ENCODE measurements at places on chromosomes 3 and 15. TPM values are rescaled to one million over a fixed set of nuclear protein-coding genes. Genes with fewer than 3 reads are reported as not detected.

DNA sequence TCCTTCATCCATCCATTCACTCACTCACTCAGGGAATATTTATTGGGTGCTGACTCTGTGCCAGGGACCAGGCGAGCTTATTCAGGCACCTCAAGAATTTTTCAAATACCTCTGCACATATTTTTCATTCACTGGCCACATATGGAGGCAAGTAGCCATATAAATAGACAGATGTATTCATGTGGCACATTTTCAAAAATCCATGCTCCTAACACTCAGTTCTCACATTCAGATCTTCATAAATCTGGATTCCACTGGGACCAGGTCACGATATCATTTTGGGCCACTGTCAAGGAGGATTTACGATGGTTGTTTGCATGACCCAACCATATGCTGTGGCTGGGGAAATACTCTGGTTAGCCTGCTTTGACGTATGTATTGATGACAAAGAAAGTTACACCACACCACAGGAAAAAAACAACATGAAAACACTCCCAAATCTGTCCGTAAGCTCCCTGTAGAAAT, 241.8 kb upstream of the LRTM1 start:
- no peak overlapping the region for H3K4me3 ChIP-seq
- no peaks in the 10 kb centered on the region for H3K4me1 ChIP-seq
- H3K27ac ChIP-seq, result no peak overlapping the region
- no peaks in the 10 kb centered on the region for H3K27me3 ChIP-seq
- no peak for DNase-seq

DNA sequence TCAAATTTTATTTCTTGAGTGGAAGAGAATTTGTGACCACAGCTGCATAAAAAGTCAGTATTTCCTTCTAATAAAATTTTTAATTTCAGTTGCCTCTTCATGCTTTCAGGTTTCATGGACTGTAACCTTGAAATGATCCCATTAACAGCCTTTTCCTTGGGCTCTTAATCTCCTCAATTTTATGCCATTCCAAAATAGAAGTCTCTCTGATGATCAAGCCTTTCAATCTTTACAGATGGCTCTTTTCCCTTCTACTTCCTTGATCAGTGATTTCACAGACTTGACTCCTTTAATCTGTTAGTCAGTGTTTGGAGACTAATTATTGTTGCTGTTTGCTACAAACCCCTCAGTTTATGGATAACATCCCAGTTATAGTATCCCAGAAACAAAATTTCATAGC, 11.9 kb downstream of the TSC22D2 start:
- no peak for DNase-seq
- no peaks in the 10 kb centered on the region for H3K27me3 ChIP-seq
- peaks cover 10% of the 10 kb centered on the region for H3K36me3 ChIP-seq

DNA sequence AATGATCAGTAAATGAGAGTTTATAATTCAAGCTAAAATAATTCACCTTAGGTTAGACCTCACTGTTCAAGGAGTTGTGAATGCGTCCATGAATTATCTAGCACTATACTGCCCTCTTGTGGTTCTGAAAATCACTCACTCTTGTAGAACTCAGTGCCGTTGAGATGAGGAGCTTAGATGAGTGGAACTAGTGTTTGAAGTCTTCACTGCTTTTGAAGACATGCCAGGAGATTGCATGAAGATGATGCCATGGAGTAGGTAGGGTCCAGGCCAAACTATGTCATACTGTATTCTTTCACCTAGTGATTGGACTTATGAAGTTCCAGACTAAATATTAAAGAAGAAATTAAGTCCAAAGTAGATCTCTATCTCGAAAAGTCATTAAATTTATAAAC, 28.8 kb downstream of the LYSMD4 start:
- H3K4me1 ChIP-seq, result peaks cover 40% of the 10 kb centered on the region
- H3K36me3 ChIP-seq, result no peaks in the 10 kb centered on the region
- H3K27me3 ChIP-seq, result no peaks in the 10 kb centered on the region
- DNase-seq, result no peak
- no peak overlapping the region for H3K27ac ChIP-seq

DNA sequence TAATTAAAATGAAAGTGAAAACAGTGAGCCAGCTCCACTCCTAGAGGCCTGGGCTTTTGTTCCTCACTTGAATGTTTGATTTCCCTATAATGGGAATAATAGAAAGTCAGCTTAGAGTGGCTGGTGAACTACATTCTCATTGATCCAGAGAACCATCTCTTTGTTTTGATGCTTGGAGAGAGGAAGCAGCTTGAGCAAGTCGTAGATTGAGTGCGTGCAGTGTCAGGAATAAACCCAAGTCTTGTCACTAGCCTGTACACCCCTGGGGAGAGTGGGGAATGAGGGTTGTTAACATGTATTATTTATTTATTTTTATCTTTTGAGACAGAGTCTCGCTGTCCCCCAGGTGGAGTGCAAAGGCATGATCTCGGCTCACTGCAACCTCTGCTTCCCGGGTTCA, 885 bp upstream of the LSG1 start:
- peaks cover 56% of the 10 kb centered on the region for H3K4me1 ChIP-seq
- no peak for DNase-seq
- peak overlapping the region; percentile 94 for H3K27ac ChIP-seq
- H3K4me3 ChIP-seq, result peak overlapping the region; percentile 98
- H3K36me3 ChIP-seq, result peaks cover 15% of the 10 kb centered on the region
- peaks cover 7% of the 10 kb centered on the region for H3K27me3 ChIP-seq

DNA sequence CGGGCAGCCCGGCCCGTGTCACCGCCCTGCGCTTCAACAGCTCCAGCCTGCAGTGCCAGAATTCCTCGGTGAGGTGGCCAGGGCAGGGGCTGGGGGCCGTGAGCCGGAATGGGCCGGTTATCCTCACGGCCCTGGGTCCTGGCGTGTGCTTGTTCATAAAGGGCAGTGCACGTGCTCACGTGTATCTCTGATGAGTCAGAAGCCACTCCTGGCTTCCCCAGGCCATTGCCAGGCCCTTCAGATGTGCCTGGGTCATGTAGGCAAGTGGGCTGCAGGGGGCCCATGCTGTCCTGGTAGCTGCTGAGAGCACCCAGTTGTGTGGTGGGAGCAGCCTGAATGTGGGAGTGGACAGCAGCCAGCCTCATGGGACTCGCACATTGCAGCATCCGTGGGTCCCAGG, 29.2 kb downstream of the PLXNA1 start:
- DNase-seq, result no peak
- H3K27me3 ChIP-seq, result no peaks in the 10 kb centered on the region
- no peak overlapping the region for H3K27ac ChIP-seq
- no peaks in the 10 kb centered on the region for H3K4me1 ChIP-seq
- no peak overlapping the region for H3K4me3 ChIP-seq

- peak overlapping the region; percentile 91 for H3K27ac ChIP-seq
- peak overlapping the region; percentile 89 for H3K4me3 ChIP-seq
- H3K4me1 ChIP-seq, result peaks cover 49% of the 10 kb centered on the region
- DNase-seq, result peak; percentile 27
Observed at GRCh38 chr3:192916371-192917027, 1.2 kb downstream of the MB21D2 start.

- H3K27ac ChIP-seq, result no peak overlapping the region
- H3K4me1 ChIP-seq, result no peaks in the 10 kb centered on the region
- no peaks in the 10 kb centered on the region for H3K27me3 ChIP-seq
- H3K36me3 ChIP-seq, result no peaks in the 10 kb centered on the region
Observed at GRCh38 chr3:81094986-81095385, 666.5 kb downstream of the GBE1 start.

GRCh38 chr3:25589783-25590258, 74.9 kb downstream of the TOP2B start:
- H3K36me3 ChIP-seq, result no peaks in the 10 kb centered on the region
- no peaks in the 10 kb centered on the region for H3K27me3 ChIP-seq
- no peaks in the 10 kb centered on the region for H3K4me1 ChIP-seq
- no peak overlapping the region for H3K4me3 ChIP-seq

GRCh38 chr15:53962646-53963561, 15.3 kb upstream of the UNC13C start:
- no peaks in the 10 kb centered on the region for H3K36me3 ChIP-seq
- H3K4me1 ChIP-seq, result no peaks in the 10 kb centered on the region
- H3K27ac ChIP-seq, result no peak overlapping the region
- H3K27me3 ChIP-seq, result peaks cover 4% of the 10 kb centered on the region

DNA sequence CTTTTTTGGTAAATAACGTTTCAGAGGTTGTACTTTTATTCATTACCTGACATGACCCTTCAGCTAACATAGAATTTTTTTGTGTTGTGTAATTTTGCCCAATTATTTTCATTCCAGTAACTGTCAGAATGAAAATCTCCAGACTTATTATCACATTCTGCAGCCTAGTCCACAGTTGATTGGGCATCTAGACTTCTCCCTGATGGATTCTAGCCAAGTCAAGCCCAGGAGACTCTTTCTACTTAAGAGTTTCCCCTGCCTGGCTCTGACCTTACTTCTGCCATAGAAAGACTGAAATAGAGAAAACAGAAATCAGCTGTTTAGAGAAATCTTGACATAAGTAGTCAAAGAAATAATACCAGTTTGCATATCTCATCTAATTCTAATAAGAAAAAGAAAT, 82.9 kb upstream of the CDAN1 start:
- no peaks in the 10 kb centered on the region for H3K27me3 ChIP-seq
- H3K4me1 ChIP-seq, result no peaks in the 10 kb centered on the region
- DNase-seq, result no peak

GRCh38 chr15:28987337-28987736, 101.6 kb downstream of the APBA2 start:
- H3K27ac ChIP-seq, result no peak overlapping the region
- peak; percentile 29 for DNase-seq
- H3K4me3 ChIP-seq, result no peak overlapping the region
- H3K27me3 ChIP-seq, result no peaks in the 10 kb centered on the region
- no peaks in the 10 kb centered on the region for H3K36me3 ChIP-seq

DNA sequence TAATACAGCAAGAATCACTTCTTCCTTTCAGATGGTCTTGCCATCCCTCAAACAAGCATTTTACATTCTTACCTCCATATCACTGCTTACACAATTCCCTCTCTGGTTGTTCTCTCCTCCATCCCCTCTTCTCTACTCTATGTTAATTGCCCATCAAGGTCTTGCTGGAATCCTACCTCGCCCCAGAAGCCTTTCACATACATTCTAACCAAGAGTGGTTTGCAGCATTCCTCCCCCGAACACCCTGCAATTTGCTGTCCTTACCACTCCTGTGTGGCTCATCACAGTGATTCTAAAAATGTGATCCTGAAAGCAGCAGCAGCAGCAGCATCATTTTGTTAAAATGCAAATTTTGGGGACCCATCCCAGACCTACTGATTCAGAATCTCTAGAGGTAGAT, 30.6 kb downstream of the TNIK start:
- no peaks in the 10 kb centered on the region for H3K27me3 ChIP-seq
- peaks cover 4% of the 10 kb centered on the region for H3K36me3 ChIP-seq
- peaks cover 6% of the 10 kb centered on the region for H3K4me1 ChIP-seq
- DNase-seq, result no peak

GRCh38 chr3:173089283-173089682, 51.8 kb downstream of the SPATA16 start:
- H3K36me3 ChIP-seq, result no peaks in the 10 kb centered on the region
- H3K27me3 ChIP-seq, result no peaks in the 10 kb centered on the region
- no peaks in the 10 kb centered on the region for H3K4me1 ChIP-seq
- H3K4me3 ChIP-seq, result no peak overlapping the region
- no peak overlapping the region for H3K27ac ChIP-seq

DNA sequence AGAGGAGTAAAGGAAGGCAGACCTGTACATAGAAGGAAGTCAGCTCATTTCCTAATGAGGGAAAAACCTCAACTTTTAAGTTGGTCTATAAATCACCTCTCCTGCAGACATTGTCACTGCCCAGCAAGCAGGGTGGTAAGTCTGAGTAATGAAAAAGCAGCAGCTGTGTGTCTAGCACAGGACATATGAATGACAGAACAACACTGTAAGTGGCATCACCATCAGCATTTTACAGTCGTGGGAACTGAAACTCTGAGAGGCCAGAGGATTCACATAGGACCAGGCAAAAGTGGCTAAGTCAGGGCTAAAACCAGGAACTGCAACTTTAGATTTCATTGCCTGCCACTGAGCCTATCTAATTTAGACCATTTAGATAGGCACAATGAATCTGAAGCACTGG, 235.6 kb downstream of the CLSTN2 start:
- peaks cover 3% of the 10 kb centered on the region for H3K27me3 ChIP-seq
- H3K4me1 ChIP-seq, result no peaks in the 10 kb centered on the region
- no peak overlapping the region for H3K4me3 ChIP-seq
- H3K27ac ChIP-seq, result no peak overlapping the region
- H3K36me3 ChIP-seq, result no peaks in the 10 kb centered on the region

DNA sequence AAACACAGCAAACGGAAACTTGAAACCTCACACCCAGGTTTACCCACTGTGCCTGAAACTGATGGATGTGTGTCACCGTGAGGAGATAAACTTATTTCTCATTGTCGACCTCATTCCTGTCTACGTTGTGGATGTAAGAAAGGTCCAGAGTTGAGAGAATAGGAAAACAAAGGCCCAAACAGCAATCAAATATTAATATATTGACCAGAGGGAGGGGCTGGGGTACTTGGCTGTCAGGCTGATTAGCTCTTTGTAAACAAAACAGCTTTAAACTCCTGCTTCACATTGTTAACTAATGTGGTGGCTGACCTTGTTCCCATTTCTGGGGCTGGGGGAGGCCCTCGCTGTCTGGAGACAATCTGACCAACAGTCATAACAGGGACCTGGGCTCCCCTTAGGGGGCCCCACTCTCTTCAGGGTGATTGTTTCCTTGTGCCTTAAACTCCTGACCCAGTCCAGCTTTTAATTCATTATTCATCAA, 937.6 kb downstream of the MCTP2 start:
- H3K4me1 ChIP-seq, result no peaks in the 10 kb centered on the region
- no peak for DNase-seq
- no peaks in the 10 kb centered on the region for H3K27me3 ChIP-seq

GRCh38 chr3:136512381-136512780, 239.8 kb downstream of the STAG1 start:
- DNase-seq, result no peak
- H3K27me3 ChIP-seq, result no peaks in the 10 kb centered on the region
- H3K4me3 ChIP-seq, result no peak overlapping the region
- H3K27ac ChIP-seq, result no peak overlapping the region
- H3K4me1 ChIP-seq, result no peaks in the 10 kb centered on the region

GRCh38 chr3:128415200-128415772, 51.4 kb downstream of the DNAJB8 start:
- no peak for DNase-seq
- H3K27me3 ChIP-seq, result no peaks in the 10 kb centered on the region
- H3K36me3 ChIP-seq, result peaks cover 1% of the 10 kb centered on the region
- no peak overlapping the region for H3K27ac ChIP-seq
- no peaks in the 10 kb centered on the region for H3K4me1 ChIP-seq

CERS3 gene
- total RNA-seq, result 0.31 TPM

ARHGEF26 gene
- total RNA-seq, result 0.24 TPM

CCR3 gene
- total RNA-seq, result not detected

TGM5 gene
- total RNA-seq, result not detected

USP13 gene
- 12.5 TPM for total RNA-seq

LCTL gene
- not detected for total RNA-seq

CTDSPL gene
- 3.7 TPM for total RNA-seq

ATP8B4 gene
- total RNA-seq, result 4.2 TPM

CCR2 gene
- 2.2 TPM for total RNA-seq

APEH gene
- 143 TPM for total RNA-seq

UQCRC1 gene
- total RNA-seq, result 251 TPM

SHF gene
- 12.5 TPM for total RNA-seq

RRP9 gene
- total RNA-seq, result 35.4 TPM
